K562 (cell line): ENCODE measurements at places on chromosomes 3 and 15. TPM values are rescaled to one million over a fixed set of nuclear protein-coding genes. Genes with fewer than 3 reads are reported as not detected.
A peak's percentile ranks its signal among the peaks of the same experiment; 100 is the strongest.

Gene RHCG
- not detected in 2 replicates for total RNA-seq

Gene TRIM59
- total RNA-seq: 29.9 and 33.0 TPM in 2 replicates

Gene TIGIT
- 0.11 and 0.13 TPM in 2 replicates for total RNA-seq

Gene MUC20
- 0.16 and 0.25 TPM in 2 replicates for total RNA-seq

Gene GPR156
- 0.09 and 0.11 TPM in 2 replicates for total RNA-seq

Gene MAP6D1
- total RNA-seq: 1.5 and 2.4 TPM in 2 replicates

Gene PLCH1
- total RNA-seq: 0.42 and 0.53 TPM in 2 replicates

Gene MYO5C
- 0.24 and 0.45 TPM in 2 replicates for total RNA-seq

Gene C2CD4B
- not detected in 2 replicates for total RNA-seq

Gene TMEM115
- total RNA-seq: 22.5 and 24.8 TPM in 2 replicates

Gene RGMA
- total RNA-seq: 0.04 TPM in 1 of 2 replicates, not detected in the other

- no peak for DNase-seq
These were observed 17.8 kb downstream of the TF start for GRCh38 chr3:133763797-133764683.

GRCh38 chr3:189122526-189123205 lies 49.1 kb upstream of the TPRG1 start:
- DNase-seq: no peak

DNA sequence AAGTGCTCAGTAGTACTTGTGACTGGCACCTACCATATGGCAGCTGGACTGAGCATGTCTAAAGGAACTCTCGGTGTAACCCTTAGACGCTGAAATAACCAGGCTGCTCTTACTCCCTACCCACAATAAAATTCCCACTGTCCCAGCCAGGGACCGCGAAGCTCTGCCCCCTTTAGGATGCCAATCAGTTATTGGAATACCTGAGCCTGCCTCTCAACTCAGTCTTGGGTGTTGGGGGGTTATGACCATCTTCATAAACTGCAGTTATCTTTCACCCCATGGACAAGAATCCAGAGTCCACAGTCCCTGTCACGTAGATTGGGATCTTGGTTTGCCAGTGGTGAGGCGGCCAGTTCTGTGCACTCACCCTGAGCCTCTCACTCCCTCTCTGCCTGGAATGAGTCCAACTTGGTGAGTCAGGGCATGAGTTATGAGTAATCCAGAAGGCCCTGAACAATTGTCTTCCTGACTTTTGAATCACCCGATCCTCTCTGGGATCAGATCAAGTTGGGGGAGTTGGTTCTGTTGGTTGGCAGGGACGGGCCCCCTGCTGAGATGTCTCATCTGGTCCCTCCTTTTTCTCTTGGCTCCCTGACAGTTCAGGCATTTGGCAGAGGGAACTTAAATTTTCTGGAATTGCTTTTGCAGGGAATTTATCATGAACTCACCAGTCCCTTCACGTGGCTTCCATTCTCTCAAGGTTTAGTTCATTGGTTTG lies 120.1 kb upstream of the UBE2E1 start:
- DNase-seq: peak; percentile 57

DNA sequence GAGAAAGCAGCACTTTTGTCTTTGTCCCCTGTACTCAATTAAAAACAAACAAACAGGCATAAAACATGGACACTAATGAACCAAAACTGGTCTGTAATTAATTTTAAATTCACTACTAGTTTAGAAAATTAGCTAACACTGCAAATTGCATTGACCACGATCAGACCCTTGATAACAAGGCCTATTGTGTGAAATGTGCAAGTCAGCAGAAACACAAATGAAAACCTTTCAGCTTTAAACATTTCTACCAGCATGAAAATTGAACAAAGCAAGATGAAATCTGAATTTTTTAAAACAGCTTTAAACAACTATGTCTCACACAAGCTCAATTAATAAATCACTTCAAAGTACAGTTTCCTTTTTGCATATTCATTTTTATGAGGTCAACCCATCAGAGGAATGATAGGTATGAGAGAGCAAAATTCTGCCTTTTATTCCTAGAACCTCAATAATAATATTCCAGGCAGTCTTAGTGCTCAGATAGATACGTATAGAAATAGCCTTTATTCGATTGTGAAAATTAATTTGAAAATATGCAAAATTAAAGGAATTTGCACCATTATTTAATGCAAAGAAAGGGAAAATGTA lies 27.0 kb upstream of the CHMP2B start:
- DNase-seq: no peak

GRCh38 chr3:186640929-186641328 lies 730 bp downstream of the FETUB start:
- DNase-seq: no peak

DNA sequence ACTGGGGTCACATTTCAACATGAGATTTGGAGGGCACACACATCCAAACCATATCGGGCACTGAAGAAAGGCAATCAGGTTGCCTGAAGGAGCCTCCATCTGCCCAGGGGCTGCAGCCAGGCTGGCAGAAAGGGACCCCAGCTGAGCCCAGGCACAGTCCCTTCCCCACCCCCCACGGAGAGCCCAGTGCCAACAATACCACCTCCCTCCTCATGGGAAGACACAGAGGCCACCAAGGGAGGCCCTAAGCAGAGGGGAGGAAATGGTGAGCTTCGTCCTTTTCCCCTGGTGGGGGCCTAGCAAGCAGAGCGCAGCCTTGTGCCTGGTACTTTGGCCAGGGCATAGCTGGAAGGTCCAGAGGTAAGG lies 3.0 kb upstream of the STRA6 start:
- DNase-seq: no peak

GRCh38 chr3:129829640-129830039 lies 63.9 kb downstream of the TMCC1 start:
- DNase-seq: peak; percentile 10

DNA sequence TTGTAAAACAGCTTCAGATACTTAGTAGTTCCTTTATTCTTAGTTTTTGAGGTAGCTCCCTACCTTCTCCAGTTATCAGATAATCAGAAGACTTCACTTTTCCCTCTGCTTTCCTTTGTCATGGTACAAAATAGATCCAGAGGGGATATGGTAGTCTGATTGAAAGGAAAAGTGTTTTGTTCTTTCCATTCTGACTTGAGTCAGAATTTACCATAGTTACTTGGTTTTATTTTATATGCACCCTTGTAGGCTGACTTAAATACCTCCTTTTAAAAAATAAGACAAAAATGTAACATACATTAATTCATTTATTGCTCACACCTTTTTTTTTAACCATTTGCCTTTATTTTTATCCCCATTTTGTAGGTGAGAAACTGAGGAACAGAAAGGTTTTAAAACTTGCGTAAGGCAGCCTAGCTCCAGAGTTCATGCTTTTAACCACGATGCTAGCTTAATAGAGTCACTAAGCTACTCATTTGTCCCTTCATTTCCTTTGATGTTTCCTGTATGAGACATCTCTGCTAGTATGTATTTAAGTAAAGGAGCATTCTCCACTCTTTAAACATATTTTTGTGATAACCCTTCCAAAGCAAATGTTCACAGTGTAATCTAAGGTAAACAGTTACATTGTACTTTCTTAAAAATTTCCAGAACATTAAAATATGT lies 187.5 kb downstream of the KLHL25 start:
- DNase-seq: no peak

DNA sequence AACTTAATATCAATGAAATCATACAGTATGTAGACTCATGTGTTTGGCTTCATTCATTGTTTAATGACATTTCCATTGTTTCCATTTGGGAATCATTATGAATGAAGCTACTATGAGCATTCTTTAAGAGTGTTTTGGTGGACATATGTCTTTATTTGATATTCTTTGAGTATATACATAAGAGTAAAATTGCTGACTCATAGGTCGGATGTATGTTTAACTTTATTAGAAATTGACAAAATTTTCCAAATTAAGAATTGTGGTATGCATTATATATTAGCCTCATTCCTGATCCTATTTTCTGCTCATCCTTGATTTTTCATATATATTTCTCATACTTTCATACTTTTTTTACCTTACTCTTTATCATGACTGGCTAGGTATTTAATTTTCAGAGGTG lies 28.7 kb upstream of the CMC1 start:
- no peak for DNase-seq

DNA sequence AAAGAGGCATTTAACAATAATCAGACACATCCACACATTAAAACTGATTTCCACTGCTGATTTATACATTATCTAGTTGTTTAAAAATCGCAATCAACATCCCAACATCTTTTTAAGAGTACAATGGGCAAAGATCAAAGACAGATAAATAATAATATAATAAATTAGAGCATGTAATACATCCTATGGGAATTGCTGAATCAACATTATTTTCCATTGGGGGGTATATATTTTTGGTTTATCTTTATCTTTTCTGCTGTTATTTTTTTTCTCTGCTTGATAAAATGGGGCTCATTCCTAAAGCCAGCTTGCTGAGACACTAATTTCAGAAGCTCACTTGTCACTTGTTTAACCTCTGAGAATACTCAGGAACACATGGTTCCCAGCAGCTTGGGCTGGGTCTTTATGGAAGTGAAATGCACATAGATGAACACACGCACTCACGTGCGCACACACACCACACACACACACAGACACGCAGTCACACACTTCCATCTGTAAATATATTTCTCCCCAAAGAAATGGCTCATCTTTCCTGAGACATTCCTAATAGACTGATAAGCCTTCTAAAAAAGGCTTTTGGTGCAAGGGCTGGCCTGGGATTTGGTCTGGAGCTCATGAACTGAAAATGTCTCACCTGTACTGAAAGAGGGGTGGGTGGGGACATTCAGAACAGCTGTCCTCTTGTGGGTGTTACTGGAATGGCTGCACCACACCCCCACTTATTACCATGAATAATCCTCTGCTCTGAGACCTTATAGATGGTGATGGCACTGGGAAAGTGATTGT lies 3.5 kb upstream of the PPIB start:
- no peak for DNase-seq

- DNase-seq: no peak
These were observed 577.4 kb upstream of the LMCD1 start for GRCh38 chr3:7924228-7924627.

- no peak for DNase-seq
These were observed 71.7 kb downstream of the TOP2B start for GRCh38 chr3:25593001-25593400.

DNA sequence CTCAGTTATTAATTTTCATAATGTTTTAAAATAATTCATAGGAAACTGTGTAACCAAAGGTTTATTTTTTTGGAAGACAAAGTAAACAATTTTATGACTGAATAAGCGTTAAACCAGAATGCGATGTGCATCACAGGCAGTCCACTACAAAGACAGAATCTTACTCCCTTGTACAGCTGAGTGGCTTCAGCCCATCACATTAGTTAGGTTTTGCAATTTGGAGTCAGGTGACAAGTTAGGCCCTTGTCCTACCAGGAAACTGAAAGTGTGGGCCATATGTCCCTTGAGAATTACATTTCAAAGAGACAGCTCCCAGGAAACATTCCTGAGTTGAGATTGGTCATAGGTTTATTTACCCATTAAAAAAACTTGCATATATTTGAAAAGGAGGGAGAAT lies 156.3 kb downstream of the MEX3B start:
- DNase-seq: no peak

DNA sequence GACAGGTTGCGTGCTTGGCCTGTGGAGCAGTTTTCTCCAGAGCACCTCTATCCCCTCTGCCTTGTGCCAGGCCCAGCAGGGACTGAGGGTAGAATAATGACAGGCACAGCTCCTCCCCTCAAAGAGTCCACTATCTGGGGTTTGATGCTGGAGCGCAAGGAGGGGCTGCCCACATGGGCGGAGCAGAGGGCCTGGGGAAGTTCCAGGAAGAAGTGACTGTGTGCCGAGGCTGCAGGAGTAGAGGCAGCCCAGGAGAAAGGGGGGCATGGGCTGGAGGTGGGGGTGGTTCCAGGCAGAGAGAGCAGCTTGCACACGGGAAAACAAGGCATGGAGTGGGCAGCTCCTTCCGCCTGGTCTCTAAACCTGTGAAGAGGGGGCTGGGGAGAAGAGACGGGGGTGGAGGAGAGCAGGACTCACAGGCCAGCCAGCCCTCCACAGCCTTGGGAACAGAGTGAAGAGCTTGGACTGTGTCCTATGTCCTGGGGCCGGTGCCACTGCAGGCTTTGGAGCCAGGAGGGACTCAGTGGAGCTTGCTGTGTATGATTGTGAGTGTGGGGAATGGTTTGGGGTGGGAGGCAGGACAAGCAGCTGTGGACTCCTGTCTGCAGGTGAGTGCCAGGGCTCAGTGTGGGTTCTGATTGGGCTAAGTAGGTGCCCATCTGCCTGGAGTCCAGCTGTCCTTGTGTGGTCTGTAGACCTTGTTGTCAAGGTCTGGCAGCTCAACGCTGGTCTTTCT lies 48.1 kb downstream of the APBA2 start:
- peak; percentile 72 for DNase-seq

DNA sequence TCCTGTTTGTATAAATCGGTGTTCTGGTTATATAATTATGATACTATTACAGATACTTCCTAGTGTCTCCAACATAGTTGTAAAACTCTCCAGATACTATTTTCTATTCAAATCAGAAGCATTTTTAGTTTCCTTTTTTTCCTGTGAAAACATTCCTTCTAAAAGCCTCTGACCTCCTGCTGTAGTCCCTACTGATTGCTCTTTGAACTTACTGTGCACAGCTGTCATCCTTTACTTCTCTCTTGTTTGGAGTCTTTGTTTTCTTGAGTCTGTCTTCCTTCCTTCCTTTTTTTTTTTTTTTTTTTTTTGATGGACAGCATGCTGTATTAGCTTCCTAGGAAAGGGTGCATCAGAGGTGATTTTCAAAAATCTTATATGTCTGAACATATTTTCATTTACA lies 28.9 kb downstream of the NR2C2 start:
- DNase-seq: no peak

DNA sequence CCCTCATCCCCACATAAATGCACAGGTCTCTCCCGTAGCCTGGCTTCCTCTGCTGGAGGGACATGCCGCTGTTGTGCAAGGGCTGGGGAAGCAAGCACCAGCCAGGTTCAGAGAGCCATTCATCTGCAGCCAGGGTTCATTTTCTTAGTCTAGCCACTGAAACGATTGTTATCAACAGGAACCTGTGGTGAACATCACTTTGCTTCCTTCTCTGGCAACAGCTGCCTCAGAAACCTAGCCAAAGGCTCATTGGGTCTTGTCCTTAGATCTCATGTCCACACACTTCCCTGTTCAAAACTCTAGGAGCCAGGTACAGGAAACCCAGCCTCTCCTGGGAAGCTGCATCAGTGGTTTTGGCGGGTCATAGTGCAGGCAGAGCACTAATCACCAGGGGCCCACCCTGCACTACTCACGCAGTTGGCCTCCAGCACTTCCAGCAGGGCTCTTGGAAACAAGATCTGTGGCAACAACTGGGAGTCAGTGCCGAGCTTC lies 47.0 kb downstream of the OXNAD1 start:
- DNase-seq: no peak
